A549 (cell line): ENCODE measurements at places on chromosomes 11 and 22.
A peak's percentile ranks its signal among the peaks of the same experiment; 100 is the strongest.

GRCh38 chr11:17418444-17419081, 30.1 kb upstream of the KCNJ11 start:
- no peak for DNase-seq

- DNase-seq, result no peak
These were observed 253.6 kb upstream of the ANO3 start for GRCh38 chr11:26078231-26078821.

GRCh38 chr11:97290464-97291041, 900.7 kb downstream of the JRKL start:
- no peak for DNase-seq

DNA sequence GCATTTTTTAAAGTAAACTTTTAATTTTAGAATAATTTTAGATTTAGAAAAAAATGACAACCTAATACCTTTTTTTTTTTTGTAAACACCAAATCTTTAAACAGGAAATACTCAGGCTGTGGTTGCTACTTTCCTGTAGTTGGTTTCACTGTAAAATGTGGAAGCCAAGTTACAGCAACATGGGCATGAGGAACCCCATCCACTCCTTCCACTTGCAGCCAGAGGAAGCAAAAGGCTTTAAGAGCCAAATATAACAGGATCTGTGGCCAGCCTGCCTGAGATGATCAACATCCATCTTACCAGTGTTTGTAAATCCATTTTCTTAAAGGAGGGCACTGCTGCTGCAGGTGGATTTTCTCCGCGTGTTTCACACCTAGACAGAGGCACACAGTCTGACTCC, 66.2 kb downstream of the TNRC6B start:
- no peak for DNase-seq

- peak; percentile 75 for DNase-seq
These were observed at the start of gene ADAMTS15 for GRCh38 chr11:130448416-130449309. TSS of gene ADAMTS15 (plus strand) at chr11:130448645. CDS start at chr11:130448974, 329 bp downstream.

DNA sequence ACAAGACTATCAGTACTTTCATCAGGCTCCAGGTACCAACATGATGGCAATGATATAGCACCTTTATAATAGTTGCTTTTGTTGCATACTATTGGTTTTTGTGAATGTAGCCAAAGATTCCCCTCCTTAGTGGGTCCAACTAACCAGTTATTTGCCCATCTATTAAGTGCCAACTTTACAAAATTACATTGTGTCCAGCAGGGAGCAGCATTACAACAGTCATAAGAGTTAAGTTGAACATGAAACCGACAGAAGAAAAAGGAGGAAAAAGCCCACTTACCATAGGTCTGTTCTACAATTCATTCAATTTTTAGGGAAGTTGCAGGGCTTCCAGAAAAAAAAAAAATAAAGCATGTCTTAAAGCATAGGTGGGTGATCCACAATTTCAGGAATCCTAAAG, 21.6 kb downstream of the IMMP1L start:
- no peak for DNase-seq

- no peak for DNase-seq
These were observed 3.5 kb downstream of the OSM start for GRCh38 chr22:30262917-30263741.

- no peak for DNase-seq
These were observed 110.8 kb downstream of the ARHGAP8 start for GRCh38 chr22:44862981-44863860.

GRCh38 chr22:23068832-23069385, 1.4 kb upstream of the GNAZ start:
- DNase-seq, result no peak
